Left lung (tissue), 14 donors: ENCODE measurements at places on chromosomes 13 and 19. TPM values are rescaled to one million over a fixed set of nuclear protein-coding genes. Genes with fewer than 3 reads are reported as not detected.

TMPRSS9 gene
- polyA plus RNA-seq, result 1.1 TPM

DNA sequence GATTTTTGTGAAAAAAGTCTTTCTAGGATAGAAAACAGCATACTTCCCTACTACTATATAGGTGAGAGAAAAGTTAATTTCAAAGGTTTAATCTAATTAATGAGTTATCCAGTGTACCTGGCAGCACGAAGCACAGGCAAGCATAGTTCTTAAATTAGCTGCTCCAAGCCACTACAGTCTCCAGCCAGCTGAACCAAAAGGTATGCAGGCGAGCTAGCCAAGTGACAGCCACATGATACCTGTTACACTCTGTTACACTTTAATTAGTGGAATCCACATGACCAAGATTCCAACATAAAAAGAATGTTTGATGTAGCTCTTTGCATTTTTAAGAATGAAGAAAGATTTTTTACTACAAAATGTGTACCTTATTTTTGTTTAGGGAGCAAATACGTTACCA lies 15.5 kb downstream of the SLC25A30 start:
- no peak for DNase-seq

DNA sequence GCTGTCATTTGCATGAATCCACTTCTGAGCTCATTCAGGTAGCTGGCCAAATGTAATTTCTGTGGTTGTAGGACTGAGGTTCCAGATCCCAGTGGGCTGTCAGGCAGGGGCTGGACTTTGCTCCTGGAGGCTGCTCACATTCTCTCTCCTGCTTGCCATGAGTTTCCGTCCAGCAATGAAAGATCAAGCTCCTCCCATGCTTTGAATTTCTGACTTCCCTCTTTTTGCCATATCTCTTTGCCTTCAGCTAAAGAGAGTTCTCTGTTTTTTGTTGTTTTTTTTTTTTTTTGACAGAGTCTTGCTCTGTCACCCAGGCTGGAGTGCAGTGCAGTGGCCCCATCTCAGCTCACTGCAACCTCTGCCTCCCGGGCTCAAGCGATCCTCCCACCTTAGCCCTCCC lies 76.9 kb downstream of the ING1 start:
- DNase-seq, result no peak

GRCh38 chr19:4754248-4754647 lies 30.6 kb upstream of the DPP9 start:
- no peak for DNase-seq

- DNase-seq, result no peak
Observed at GRCh38 chr19:10004617-10005016, 5.7 kb downstream of the COL5A3 start.

- DNase-seq, result no peak
Observed at GRCh38 chr13:20499986-20500385, 25.7 kb downstream of the CRYL1 start.

- no peak for DNase-seq
Observed at GRCh38 chr13:73958657-73959397, 175.4 kb downstream of the KLF12 start.

DNA sequence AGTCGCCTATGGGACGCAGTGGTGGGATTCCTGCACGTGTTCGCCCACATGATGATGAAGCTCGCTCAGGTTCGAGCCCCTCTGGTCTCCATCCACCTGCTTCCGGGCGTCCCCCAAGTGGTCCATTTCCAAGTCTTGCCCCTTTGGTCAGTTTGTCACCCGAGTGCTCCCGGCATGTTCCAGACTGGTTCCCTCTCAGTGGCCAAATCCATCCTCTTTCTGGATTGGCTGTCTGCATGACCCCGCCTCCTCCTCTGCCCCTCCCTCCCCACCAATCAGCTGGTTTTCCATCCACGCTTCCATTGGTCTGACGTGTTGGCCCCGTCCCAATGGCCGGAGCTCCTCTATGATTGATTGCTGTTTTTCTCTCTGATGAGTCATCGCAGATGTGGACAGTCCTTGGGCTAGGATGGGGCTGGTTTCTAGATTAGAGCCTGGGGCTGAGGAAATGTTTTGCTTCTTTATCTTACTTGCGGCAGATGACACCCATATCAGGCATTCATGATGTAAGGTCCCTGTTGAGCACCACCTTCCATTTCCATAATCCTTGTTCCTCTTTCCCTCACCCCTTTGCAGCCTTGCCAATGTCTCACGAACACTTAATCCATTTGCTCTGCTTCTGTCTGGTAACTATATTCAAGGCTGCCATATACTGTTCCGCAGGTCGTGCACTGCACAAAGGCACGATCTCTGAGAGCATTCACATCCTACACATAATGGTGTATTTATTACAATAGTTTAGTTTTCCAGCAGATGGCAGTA lies 73.8 kb downstream of the MAP4K1 start:
- DNase-seq, result peak; percentile 51

DNA sequence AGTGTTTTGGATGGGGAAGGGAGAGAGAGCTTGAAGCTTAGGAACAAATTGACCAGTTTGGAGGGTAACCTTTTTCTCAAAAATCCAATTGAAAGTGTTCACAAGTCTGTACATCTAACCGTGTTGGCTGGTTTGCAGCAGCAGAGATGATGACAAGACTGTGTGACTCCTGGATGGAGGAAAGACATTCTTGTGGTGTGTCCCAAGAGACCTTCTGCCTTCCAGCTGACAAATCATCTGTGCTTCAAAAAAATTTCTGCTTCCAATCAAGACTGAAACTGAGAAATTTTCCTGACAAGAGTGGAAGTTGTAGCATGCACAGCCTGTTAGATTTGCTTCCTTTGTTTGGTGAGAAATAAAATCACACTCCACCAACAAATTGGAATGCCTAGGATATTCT lies 56.2 kb downstream of the LACC1 start:
- DNase-seq, result no peak

GRCh38 chr13:76950101-76950500 lies 1.8 kb downstream of the ACOD1 start:
- no peak for DNase-seq

GPR183 gene
- 11.1 TPM for polyA plus RNA-seq

PLPPR2 gene
- 25.8 TPM for polyA plus RNA-seq

DNA sequence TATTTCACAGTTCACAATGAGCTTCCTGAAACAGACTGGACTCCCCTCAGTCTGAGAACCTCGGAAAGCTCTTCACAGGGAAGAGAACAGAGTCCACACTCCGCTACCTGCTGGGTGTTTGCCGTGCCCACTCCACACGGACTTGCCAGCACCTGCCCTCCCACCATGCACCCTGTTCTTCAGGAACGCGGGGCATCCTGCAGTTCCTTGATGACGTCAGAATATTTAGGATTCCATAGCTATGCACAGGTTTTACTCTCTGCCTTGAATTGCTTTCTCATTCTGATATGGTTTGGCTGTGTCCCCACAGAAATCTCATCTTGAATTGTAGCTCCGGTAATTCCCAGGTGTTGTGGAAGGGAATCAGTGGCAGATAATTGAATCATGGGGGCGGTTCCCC lies 74.4 kb upstream of the FARP1 start:
- DNase-seq, result peak; percentile 31

PTH2 gene
- not detected for polyA plus RNA-seq

SBSN gene
- polyA plus RNA-seq, result 0.11 TPM

DNA sequence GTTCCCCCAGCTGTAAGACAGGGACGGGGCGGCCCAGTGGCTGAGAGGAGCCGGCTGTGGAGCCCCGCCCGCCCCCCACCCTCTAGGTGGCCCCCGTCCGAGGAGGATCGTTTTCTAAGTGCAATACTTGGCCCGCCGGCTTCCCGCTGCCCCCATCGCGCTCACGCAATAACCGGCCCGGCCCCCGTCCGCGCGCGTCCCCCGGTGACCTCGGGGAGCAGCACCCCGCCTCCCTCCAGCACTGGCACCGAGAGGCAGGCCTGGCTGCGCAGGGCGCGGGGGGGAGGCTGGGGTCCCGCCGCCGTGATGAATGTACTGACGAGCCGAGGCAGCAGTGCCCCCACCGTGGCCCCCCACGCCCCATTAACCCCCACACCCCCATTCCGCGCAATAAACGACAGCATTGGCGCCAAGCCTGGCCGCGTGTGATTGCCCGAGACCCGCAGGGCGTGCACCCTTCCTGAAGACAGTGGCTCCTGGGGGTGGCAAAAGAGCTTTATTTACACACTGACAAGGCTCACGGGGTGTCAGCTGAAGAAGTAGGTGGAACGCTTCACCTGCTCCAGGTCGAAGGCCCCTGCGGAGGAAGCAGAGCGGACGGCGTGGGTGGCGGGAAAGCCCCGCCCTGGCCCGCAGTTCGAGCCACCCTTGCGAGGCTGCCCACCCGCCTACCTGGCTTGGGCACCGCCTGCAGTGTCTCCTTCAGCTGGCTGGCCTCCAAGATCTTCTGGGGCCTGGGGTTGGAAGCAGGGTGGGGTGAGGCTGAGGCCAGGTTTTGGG lies 16.4 kb downstream of the POLRMT start:
- DNase-seq, result no peak

SUGP1 gene
- polyA plus RNA-seq, result 42.7 TPM

DNA sequence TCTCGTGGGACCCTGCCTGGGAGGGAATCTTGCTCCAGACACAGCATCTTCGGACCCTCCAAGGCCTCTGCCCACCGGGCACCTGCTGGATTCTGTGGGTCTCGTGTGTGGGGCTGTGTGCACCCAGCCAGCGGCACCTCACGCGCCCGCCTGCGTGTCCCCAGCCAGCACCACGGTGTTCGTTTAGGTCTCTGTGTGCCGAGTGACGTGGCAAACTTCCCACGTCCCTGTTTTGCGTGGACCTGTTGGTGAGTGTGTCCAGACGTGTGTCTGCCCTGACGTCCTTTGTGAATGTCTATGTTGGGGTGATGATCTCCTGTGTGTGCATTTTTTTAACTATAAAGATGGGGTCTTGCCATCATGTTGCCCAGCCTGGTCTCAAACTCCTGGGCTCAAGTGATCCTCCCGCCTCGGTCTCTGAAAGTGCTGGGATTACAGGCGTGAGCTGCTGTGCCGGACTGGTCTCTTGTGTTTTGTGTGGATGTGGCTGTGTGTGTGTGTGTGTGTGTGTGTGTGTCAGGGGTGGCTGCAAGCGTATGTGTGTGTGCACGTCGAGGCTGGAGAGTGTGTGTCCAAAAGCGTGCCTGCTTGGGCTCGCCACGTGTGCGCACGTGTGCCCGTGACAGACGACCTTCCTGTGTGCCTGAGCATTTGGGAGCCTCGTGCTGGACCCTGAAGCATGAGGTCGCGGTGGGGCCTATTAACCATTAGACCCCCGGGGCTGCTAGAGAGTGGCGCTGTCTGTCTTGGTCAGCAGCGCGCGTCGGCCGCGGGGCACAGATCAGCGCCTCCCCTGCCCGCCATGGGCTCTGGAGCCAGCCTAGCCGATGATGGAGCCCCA lies 15.7 kb downstream of the ARID3A start:
- no peak for DNase-seq

DNA sequence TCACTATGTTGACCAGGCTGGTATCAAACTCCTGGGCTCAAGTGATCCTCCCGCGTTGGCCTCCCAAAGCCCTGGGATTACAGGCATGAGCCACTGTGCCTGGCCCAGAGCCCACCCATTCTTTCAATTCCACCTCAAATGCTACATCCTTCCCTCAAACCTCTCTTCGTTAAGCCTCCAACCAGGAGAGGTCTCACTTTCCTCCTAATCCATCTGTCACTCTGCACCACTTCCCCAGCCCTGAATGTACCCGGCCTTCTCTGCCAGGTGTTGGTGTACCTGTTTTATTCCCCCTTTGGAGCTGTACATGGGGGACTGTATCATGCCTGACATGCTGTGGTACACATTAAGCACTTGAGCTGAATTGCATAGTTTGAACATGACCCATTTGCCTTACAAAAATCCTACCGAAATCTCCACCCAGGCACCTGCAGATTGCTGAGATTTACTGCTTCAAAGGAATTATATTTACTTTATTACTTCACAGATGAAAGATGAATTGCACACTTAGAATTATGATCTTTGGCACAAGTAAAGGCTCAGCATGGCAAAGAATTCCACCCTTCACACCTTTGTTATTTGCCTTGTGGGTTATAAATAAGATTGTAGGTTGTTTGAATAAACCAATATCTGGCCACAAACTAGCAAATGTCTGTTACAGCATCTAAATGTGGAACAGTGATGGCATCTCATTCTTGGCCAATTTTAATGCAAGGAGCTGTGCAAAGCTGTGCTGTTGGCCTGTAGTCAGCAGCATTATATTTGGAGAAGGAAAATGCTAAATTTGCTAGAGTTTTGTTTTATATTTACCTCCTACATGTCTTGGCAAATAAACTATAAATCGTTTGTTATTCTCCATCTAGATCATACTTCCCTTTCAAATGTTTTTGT lies 15.6 kb upstream of the WASF3 start:
- DNase-seq, result peak; percentile 26

- DNase-seq, result no peak
Observed at GRCh38 chr13:39225860-39226259, 187.6 kb downstream of the NHLRC3 start.

ZNF112 gene
- 11.8 TPM for polyA plus RNA-seq
